Activated CD4-positive, alpha-beta memory T cell treated with anti-CD3 and anti-CD28 coated beads, Interleukin-2, amount 10 ng/mL, durations not matched to agents 7 days and 5 days (primary cell): ENCODE measurements at places on chromosomes 12 and 14. TPM values are rescaled to one million over a fixed set of nuclear protein-coding genes. Genes with fewer than 3 reads are reported as not detected.

GRCh38 chr14:35229084-35229791 is 62.9 kb upstream of the PSMA6 start:
- peaks cover 19% of the 10 kb centered on the region for H3K4me1 ChIP-seq
- DNase-seq: no peak
- no peak overlapping the region for H3K4me3 ChIP-seq
- H3K27ac ChIP-seq: no peak overlapping the region

- H3K27me3 ChIP-seq: no peaks in the 10 kb centered on the region
- DNase-seq: no peak
- no peaks in the 10 kb centered on the region for H3K36me3 ChIP-seq
- no peak overlapping the region for H3K27ac ChIP-seq
These were observed 275.6 kb upstream of the PPFIA2 start for GRCh38 chr12:82034769-82035168.

DNA sequence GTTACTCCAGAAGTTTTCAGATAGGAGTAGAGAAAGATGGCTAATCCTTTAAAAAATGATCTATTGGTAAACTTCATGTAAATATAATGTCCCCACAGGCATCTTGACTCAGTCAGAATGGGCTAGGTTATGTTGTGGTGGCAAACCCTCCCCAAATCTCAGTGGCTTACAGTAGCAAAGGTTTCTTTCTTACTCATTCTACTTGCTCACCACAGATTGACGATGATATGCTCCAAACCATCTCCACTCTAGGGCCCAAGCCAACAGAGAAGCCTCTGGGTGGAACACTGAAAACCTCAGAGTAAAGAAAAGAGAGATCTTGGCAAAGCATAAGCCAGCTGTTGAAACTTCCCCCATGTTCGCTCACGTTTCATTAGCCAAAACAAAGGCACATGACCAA is 146.4 kb downstream of the EMP1 start:
- no peaks in the 10 kb centered on the region for H3K36me3 ChIP-seq
- H3K4me3 ChIP-seq: no peak overlapping the region
- no peaks in the 10 kb centered on the region for H3K4me1 ChIP-seq
- no peak for DNase-seq
- H3K27ac ChIP-seq: no peak overlapping the region
- peaks cover 24% of the 10 kb centered on the region for H3K27me3 ChIP-seq

GRCh38 chr14:37588667-37588955 is 6.4 kb downstream of the FOXA1 start:
- no peak for DNase-seq

GRCh38 chr14:97618917-97619690 is 821.9 kb downstream of the VRK1 start:
- peaks cover 2% of the 10 kb centered on the region for H3K27me3 ChIP-seq
- H3K4me3 ChIP-seq: peak overlapping the region; percentile 2
- H3K4me1 ChIP-seq: peaks cover 41% of the 10 kb centered on the region
- no peak for DNase-seq

GRCh38 chr14:53532853-53533252 is 379.7 kb upstream of the DDHD1 start:
- no peak overlapping the region for H3K27ac ChIP-seq
- H3K4me3 ChIP-seq: no peak overlapping the region
- H3K27me3 ChIP-seq: no peaks in the 10 kb centered on the region
- H3K4me1 ChIP-seq: no peaks in the 10 kb centered on the region
- H3K36me3 ChIP-seq: no peaks in the 10 kb centered on the region
- no peak for DNase-seq

DNA sequence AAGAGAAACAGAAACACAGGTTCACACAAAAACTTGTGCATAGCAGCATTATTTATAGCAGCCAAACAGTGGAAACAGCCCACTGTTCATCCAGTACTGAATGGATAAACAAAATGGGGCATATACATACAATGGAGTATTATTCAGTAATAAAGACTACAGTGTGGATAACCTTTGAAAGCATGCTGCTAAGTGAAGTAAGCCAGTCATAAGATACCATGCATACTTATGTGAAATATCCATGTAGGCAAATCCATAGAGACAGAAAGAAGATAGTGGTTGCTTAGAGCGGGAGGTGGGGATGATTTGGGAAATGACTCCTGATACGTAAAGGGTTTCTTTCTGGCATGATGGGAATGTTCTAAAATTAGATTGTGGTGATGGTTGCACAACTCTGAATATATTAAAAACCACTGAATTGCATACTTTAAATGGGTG is 99.4 kb downstream of the CRADD start:
- peaks cover 9% of the 10 kb centered on the region for H3K36me3 ChIP-seq
- no peak for DNase-seq
- H3K27me3 ChIP-seq: no peaks in the 10 kb centered on the region
- peaks cover 25% of the 10 kb centered on the region for H3K4me1 ChIP-seq

Gene NYNRIN
- 0.18 TPM for total RNA-seq

Gene SCNN1A
- total RNA-seq: 1.3 TPM

Gene CYP46A1
- 0.23 TPM for total RNA-seq

Gene ADAM21
- not detected for total RNA-seq

Gene TAS2R7
- not detected for total RNA-seq

Gene ERP27
- total RNA-seq: 8.5 TPM
